AG04450 (cell line): ENCODE measurements at places on chromosomes 4 and X. TPM values are rescaled to one million over a fixed set of nuclear protein-coding genes. Genes with fewer than 3 reads are reported as not detected.

CLCN4 gene
- 1.5 and 1.6 TPM in 2 replicates for polyA plus RNA-seq

TRO gene
- 60.0 and 63.2 TPM in 2 replicates for polyA plus RNA-seq

UNC5C gene
- 0.07 TPM in 2 replicates for polyA plus RNA-seq

SSX3 gene
- not detected in 2 replicates for polyA plus RNA-seq

RBMX gene
- polyA plus RNA-seq = 145 and 183 TPM in 2 replicates

SYNPO2 gene
- 4.8 and 5.1 TPM in 2 replicates for polyA plus RNA-seq

WAS gene
- polyA plus RNA-seq = 0.14 TPM in 1 of 2 replicates, not detected in the other

RNF150 gene
- 9.8 and 10.3 TPM in 2 replicates for polyA plus RNA-seq

TSC22D3 gene
- polyA plus RNA-seq = 22.4 and 25.3 TPM in 2 replicates

ANOS1 gene
- 0.21 and 0.30 TPM in 2 replicates for polyA plus RNA-seq

SEC31A gene
- 383 and 436 TPM in 2 replicates for polyA plus RNA-seq

CENPVL3 gene
- not detected in 2 replicates for polyA plus RNA-seq

ZFX gene
- 16.2 and 23.1 TPM in 2 replicates for polyA plus RNA-seq

SMIM31 gene
- polyA plus RNA-seq = not detected in 2 replicates
